DMS153 (cell line): ENCODE measurements at places on chromosomes 13 and 19.
A peak's percentile ranks its signal among the peaks of the same experiment; 100 is the strongest.

GRCh38 chr13:99756281-99756680 lies 215.3 kb downstream of the ZIC5 start:
- DNase-seq = no peak

GRCh38 chr13:41007744-41008128 lies 11.4 kb downstream of the ELF1 start:
- no peak for DNase-seq

DNA sequence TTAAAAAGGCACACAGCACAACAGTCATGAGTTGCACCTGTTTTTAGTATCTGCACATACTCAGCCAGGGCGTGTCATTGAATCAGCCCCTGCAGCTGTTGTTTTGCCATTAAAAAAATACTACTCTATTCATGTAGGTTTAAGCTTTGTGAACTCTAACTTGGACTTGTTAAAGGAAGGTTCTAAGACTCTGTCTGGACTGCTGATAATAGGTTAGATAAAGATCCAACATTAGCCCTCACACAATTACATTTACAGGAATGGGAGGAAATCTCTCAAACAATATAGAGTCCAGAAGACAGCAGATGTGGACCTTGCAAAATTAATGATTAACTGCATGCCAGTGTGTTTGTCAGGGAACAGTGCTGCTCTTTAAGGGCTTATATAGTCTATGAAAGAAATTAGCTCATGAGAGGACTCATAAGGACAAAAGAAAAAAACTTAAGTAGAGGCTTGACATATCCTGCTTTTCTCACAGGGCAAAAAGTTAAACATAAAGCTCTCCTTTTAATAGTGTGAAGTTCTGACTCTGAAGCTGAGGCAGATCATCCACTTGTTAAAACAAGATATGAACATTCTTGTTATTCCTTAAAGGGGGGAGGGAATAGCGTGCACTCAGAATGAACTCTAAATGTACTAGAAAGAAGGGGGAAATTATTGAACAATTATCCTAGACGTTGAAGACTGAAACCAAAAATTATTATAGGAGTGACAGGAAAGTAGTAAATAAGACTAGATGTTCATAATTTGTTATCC lies 243.6 kb downstream of the NDFIP2 start:
- DNase-seq = peak; percentile 38

DNA sequence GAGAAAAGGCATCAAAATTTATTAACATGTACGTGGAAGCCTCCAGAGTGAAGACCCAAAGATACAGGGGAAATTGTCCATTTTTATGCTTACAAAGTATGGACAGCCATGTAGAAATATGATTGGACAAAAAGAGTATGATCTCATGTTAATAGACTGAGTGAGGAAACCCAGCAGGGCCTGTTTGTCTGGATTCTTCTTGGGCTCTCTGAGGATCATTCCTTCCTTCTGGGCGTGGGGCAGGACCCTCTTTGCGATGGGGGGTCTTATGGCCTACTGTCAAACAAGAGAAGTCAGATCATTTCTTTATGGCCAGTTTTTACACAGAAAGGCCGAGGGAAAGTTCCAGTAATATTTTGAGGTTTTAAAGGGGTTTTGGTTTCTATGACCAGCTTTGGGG lies 110.8 kb downstream of the ESD start:
- no peak for DNase-seq

GRCh38 chr13:100892981-100893380 lies 218.4 kb upstream of the TMTC4 start:
- no peak for DNase-seq

DNA sequence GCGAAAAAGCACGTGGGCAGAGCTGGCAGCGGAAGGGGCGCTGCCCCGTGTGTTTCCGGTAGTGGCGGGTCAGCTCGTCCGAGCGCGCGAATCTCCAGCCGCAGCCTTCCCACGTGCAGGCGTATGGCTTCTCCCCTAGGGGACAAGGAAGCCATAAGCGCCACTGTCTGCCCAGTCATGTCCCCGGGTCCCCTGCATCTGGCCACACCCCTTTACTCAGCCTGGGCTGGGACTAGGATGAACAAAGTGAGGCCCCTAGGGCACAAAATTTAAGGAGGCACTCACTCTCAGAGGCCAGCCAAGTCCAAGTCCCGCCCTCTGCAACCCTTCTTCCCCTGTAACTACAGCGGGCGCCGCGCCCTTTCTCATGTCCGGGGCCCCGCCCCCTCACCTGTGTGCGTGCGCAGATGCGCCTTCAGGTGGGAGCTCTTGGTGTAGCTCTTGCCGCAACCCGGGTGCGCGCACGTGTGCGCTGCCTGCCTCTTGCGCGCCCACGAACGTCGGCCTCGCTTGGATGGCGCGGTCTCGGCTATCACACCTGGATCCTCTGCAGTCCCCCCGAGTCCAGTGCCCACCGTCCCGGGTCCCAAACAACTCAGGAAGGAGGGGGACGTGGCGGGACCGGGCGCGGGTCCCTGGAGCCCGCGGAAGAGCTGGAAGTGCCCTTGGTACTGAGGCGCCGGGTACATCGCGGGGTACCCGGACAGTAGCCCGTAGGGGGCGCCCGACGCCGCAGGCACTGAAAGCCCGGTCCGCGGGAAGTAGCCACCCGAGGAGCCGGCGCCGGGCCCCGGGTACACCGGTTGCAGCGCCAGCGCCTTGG lies 1.9 kb downstream of the KLF1 start:
- DNase-seq = peak; percentile 97

DNA sequence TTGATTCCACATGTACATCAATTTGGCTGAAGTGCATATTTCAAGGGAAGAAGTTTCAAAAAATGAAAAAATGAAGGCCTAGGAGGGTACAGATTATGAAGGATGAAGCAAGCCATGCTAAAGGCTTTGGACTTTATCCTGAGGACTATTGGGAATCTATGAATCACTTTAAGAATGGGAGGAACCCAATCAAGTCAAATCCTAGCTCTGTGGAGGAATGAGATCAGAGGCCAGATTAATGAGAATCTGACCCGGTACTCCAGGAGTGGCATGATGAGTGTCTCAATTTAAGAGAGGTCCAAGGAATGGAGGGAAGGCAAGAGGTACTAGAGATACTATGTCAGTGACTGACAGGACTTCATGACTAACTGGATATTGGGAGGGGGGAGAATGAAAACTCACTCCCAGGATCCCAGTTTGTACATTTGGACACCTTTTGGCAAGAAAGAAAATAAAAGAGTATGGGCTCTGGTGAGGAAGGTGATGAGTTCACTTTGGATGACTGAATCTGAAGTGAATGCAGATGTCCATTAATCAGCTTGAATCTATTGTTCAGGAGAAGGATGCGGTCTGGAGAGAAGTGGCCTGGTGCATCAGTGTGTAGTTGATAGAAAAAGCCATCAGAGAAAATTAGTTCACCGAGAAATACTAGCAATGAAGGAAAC lies 349.0 kb downstream of the EFNB2 start:
- DNase-seq = no peak

- peak; percentile 10 for DNase-seq
Measured at GRCh38 chr13:97223711-97224541, 1.8 kb downstream of the MBNL2 start.

- DNase-seq = peak; percentile 7
Measured at GRCh38 chr13:32261567-32261966, 53.6 kb downstream of the ZAR1L start.

DNA sequence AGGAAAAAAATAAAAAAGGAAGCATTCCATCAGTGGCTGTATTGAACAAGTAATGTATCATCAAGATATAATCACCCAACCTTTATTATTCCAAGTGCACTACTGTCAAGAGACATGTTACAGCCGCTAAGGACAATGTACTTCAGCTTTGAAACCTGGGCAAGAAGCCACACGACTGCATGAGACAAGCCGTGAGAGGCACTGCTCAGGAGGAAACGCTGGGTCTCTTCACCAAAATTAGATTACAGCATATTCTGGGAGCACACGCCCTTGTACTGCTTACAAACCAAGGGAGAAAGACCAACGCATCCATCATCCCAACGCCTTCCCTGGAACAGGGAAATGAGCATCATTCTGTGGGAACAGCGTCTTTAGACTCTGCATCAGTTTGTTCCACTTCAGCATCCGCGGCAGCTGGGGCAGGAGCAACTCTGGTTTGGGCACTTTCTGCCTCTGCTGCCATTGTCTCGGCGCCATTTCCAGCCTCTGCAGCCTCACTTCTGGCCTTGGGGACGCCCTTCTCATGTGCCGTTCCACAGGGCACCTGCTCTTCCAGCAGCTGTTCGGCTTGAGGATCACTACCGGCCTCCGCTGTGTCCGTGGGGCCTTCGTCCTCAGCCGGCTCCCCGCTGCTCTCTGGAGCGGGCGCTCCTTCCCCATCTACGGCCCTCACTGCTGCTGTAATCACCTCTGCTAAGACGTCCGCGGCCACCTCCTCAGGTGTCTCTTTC lies 22.4 kb upstream of the BRD4 start:
- DNase-seq = no peak

GRCh38 chr19:50046649-50047503 lies 21.1 kb downstream of the ZNF473 start:
- DNase-seq = no peak

DNA sequence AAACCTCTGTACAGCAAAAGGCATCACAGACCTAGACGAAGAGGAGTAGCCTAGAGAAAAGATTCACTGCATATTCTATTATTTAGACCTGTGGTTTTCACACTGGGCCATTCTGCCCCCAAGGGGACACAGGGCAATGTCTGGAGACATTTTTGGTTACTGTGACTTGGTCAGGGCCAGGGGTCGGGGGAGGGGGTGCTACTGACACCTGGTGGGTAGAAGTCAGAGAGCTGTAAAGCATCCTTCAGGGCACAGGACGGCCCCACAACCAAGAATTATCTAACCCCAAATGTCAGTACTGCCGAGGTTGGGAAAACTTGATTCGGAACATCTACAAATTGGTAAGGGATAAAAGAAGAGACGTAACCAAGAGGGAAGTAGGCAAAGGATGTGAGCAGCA lies 11.3 kb downstream of the ELAVL1 start:
- DNase-seq = no peak

- DNase-seq = no peak
Measured at GRCh38 chr13:32491028-32491427, 47.6 kb downstream of the N4BP2L2 start.

DNA sequence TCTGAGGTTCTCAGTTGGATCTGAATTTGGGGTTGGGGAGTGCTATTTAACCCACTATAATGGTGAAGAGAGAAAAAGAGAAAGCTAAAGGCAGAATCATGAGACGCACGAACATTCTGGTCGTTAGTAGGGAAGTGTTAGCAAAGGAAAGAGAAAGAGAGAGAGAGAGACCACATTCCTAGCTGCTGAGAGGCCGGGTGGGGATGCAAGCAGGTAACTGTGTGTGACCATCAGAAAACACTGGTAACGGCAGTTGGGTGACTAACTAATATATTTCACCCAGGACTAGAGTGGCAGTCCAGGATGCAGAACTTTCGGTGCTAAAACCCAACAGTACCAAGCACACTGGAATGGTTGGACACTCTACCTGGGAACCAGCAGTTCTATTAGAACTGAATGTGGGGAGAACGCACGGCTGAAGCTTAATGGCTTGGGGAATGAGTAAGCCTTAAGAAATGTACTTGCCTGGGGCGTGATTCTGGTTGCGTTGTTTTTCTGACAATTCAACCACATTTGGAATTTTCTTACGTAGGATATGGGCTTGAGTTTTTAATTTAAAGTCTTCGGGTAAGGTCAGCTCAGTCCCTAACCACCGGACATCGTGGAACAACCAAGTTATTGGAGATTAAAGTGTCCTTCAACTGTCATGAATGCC lies 130.2 kb downstream of the DNAJC15 start:
- no peak for DNase-seq

- peak; percentile 58 for DNase-seq
Measured at GRCh38 chr13:44870456-44870929, 118.8 kb downstream of the NUFIP1 start.

- DNase-seq = no peak
Measured at GRCh38 chr19:43858174-43858573, 31.1 kb downstream of the ZNF283 start.

DNA sequence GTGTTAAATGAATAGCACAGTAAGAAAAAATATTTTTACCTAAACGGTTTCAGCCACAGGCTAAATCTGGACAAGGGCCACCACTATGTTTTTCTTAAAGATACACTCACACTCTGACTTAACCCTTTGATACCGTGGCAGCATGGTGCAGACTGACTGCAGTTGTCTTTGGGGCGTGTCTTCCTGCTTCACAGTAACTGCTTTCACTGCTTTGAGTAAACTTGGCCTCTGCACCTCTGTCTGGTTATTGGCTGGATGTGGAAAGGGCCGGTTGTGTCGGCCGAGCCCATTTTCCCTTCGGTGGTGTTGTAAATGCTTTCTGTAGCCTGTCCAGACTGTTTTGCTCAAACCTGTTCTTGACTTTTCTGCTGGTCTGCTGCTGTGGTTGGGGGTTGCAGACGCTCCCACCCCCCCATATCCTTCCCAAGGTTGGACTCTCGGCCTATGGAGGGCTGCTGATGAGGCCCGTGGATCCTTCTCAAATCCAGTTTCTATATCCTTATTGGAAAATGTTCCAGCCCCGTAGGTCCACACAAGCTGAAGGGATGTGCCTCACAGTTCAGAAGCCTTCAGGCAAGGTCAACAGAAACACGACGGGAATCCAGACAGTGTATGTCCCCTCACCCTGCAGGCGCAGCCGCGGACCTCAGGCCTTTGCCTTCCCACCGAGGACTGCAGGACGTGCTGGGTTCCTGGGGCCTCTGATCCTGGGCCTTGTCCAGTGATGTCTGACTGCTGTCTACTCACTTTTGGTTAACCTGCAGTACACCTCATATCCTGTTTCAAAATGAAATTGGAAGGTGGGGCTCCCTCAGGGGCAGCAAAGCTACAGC lies 90.2 kb upstream of the RNF113B start:
- no peak for DNase-seq

- DNase-seq = no peak
Measured at GRCh38 chr13:110890279-110891165, 24.3 kb downstream of the ANKRD10 start.

DNA sequence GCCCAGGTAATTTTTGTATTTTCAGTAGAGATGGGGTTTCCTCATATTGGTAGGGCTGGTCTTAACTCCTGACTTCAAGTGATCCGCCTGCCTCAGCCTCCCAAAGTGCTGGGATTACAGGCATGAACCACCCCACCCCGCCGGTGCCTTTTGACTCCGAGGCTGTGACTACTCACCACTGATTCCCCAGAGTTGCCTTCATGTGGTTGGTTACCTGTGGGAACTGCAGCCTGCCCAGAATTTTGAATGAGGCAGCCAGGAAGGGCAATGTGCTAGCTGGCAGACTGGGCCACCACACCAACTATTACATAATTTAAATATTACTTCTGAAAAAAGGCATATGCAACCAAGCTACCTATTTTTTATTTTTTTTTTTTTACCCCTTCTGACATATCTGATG lies 42.8 kb downstream of the N4BP2L2 start:
- no peak for DNase-seq

- no peak for DNase-seq
Measured at GRCh38 chr13:108769213-108770070, 140.0 kb downstream of the MYO16 start.

GRCh38 chr13:66362485-66362884 lies 867.7 kb downstream of the PCDH9 start:
- no peak for DNase-seq

GRCh38 chr19:13957051-13957450 lies 4.7 kb downstream of the DCAF15 start:
- no peak for DNase-seq

- DNase-seq = no peak
Measured at GRCh38 chr13:51244637-51245405, 22.6 kb downstream of the FAM124A start.

- no peak for DNase-seq
Measured at GRCh38 chr19:42568006-42568405, 26.7 kb downstream of the CEACAM8 start.

GRCh38 chr13:25846222-25846984 lies 205.4 kb downstream of the SHISA2 start:
- no peak for DNase-seq

GRCh38 chr13:22372261-22372660 lies 701.4 kb downstream of the FGF9 start:
- DNase-seq = no peak

GRCh38 chr19:3784607-3785450 lies 1.4 kb downstream of the MATK start:
- no peak for DNase-seq
